A172 (cell line): ENCODE measurements at places on chromosomes 11 and 22.

DNA sequence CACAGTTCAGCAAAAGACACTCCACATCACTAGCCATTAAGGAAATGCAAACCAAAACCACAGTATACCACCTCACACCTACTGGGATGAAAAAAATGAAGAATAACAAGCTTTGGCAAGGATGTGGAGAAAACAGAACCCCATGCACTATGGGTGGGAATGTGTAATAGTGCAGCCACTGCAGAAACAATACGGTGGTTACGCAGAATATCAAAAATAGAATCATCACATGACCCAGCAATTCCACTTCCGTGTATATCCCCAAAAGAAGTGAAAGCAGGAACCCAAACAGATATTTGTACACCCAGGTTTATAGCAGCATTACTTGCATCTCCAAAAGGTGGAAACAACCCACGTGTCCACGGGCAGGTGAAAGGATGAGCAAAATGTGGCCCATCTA lies 20.8 kb downstream of the CARS1 start:
- no peak for DNase-seq

DNA sequence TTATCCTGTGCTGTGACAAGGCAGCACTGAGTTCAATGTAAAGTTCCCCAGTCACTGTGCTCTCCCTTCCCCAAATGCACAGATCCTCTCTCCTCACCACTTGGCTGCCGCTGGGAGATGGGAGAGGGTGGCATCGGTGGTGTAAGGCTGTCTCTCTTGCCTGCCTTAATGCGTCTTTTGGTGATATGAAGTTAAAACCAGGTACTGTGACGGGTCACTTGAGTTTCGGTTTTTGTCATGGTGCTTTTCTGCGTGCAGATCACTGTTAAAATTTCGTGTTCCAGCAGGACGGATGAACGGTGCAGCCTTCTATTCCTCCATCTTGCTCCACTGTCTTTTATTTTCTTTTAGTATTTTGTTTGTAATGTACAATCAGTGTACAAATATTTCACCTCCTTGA lies 18.6 kb downstream of the GLB1L2 start:
- DNase-seq: no peak

DNA sequence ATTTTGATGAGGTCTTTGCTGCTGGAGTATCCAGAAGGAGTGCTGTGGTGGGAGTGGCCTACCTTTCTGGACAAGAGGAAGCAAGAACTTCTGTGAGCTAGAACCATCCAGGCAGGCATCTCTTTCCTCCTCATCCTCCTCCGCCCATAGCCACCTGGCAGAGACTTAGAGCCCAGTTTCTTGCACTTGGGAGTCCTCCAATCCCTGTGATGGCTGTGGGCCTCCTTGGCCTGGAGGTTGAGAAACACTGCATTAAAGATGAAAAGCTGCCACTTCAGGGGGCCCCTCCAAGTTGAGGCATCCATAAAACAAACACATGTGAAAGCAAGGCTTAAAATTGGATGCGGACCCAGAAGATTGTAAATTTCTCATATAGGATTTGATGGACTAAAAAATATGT lies 110.3 kb downstream of the ZBTB16 start:
- DNase-seq: no peak

DNA sequence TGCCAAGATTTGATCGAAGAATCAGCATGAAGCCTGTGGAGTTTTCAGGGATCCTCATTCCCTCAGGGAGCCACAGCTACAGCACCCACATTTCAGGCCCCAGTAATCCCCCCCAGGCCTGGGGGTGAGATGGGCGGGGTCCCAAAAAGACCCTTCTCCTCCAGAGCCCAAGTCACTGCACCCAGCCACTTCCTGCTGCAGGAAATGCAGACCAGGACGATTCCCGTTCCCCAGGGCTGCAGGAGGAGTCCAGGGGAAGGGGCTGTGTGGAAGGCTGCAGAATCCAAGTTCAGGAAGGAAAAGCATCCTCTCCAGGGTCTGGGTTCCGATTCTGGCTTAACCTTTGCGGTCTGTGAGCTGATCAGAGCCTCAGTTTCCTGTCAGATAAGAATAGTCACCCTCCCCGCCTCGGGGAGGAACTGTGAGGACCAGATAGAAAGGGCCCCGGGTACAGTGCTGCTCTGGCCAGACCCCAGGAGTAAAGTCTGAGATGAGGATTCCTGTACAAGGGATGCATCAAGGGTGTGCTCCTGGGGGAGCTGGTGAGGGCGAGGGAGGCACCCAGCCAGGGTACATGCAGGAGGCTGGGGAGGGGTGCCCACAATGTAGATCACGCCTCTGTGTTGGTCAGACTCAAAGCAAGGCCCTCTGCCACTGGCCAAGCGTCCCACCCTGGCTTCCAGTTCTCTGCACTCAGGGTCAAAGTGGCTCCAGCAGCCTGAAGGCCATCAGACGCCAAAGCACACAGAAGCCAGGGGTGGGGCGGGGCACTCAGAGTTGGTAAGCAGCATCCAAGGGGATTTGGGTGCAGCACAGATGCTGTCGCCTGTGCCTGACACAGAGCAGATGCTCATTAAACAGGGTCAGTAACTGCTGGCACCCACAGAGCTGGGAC lies 30.1 kb upstream of the TP53I11 start:
- no peak for DNase-seq

DNA sequence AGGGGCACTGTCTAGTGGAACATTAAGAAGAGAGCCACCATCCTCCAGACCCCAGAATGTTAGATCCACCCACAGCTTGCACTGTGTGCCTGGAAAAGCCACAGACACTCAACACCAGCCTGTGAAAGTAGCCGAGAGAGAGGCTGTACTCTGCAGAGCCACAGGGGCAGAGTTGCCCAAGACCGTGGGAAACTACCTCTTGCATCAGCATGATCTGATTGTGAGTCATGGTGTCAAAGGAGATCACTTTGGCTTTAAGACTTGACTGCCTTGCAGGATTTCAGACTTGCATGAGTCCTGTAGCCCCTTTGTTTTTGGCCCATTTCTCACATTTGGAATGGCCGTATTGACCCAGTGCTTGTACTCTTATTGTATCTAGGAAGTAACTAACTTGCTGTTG lies 115.9 kb upstream of the CCDC179 start:
- DNase-seq: peak; percentile 56

DNA sequence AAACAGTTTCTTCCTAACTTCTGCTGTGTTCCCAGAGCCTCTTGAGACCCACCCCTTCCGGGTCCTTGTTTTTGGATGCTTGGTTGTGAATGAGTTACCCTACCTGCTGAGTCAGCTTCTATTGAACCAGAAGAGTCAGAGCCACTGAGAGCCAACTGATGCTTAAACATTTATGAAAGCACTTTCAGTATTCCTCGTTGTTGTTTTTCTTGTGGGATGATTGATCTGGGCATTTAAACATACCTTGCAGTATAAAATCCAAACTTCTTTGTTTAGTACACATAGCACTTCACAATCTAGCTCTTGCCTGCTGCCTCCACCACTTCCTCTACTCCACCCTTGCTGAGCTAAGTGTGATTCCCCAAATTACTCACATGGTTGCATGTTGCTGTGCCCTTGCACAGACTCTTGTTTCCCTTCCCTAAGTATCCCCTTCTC lies 5.5 kb downstream of the PRSS23 start:
- DNase-seq: no peak

- no peak for DNase-seq
These were observed 474.8 kb upstream of the CCDC90B start for GRCh38 chr11:83760932-83761331.

- DNase-seq: no peak
These were observed 32.8 kb downstream of the CADM1 start for GRCh38 chr11:115471367-115471766.

GRCh38 chr22:37342065-37342464 lies 59.8 kb downstream of the CYTH4 start:
- no peak for DNase-seq

- DNase-seq: peak; percentile 35
These were observed 39.3 kb upstream of the BSX start for GRCh38 chr11:123020968-123021367.

- no peak for DNase-seq
These were observed 29.5 kb downstream of the C11orf58 start for GRCh38 chr11:16767957-16768356.

DNA sequence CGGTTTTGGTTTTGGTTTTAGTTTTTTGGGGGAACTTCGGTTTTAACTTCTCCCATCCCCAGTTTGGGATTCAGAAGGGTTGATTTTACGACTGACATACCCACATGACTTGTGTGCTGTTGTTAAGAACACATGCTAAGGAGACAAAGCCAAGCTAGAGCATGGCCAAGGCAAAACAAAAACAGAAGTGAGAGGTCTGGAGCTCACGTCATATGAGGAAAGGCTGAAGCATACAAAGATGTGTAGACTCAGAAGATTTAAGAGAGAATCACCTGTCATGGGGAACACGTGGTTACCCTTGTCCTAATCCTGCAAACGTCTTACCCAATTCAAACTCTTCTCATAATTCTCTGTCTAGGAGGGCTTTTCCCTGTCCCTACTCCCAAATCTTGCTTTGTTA lies 465.0 kb downstream of the FAM181B start:
- DNase-seq: no peak

DNA sequence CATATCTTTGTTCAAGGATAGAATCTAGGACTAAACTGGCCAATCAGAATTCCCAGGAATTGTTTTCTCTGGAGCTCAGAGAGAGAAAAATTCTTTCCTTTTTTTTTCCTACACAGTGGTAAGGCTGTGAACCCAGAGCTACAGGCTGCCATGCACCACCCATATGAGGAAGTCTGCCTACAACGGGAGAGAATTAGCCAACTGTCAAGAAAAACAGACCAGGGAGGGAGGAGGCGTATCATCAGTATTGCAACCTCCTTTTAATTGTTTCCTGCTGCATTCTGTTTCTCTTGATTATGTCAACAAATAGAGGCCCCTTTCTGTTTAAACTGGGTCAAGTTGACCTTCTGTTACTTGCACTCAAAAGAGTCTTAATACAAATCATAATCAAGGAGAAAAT lies 176.5 kb upstream of the UBASH3B start:
- DNase-seq: no peak

- peak; percentile 43 for DNase-seq
These were observed 3.9 kb downstream of the FRMD8 start for GRCh38 chr11:65390099-65390941.

DNA sequence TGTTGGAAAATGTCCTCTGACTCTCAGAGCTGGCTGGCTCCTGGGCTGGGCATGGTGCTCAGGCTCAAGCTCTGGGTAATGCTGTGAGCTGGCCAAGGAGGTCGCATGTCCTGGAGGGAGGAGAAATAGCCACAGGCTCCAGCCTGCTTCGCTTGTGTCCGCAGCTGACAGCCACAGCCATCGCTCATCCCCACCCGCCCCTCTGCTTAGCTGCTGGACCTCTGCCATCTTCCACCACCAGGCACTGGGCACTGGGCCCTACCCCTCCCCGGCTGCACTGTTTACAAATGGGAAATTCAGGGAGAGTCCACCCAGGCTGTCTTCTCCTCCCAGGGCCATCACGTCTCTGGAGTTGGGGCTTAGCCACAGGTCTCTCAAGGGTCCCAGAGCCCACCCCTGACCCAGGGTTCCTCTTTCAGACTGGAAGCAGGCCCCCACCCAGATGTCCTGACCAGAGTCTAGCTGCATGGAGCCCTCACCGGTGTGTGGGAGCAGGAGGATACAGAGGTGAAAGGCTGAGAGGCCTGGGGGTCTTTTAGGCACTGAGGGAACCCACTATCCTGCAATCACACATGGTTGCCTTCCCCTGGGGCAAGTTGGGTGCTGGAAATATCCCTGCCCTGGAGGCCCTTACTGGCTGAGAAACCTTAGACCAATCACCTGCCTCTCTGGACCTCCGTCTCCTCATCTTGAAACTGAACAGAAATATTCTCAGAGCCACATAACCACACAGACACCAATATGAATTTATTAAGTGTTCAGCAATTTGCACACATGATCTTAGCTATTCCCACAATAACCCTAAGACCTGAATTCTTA lies 62.7 kb downstream of the CD82 start:
- peak; percentile 80 for DNase-seq

DNA sequence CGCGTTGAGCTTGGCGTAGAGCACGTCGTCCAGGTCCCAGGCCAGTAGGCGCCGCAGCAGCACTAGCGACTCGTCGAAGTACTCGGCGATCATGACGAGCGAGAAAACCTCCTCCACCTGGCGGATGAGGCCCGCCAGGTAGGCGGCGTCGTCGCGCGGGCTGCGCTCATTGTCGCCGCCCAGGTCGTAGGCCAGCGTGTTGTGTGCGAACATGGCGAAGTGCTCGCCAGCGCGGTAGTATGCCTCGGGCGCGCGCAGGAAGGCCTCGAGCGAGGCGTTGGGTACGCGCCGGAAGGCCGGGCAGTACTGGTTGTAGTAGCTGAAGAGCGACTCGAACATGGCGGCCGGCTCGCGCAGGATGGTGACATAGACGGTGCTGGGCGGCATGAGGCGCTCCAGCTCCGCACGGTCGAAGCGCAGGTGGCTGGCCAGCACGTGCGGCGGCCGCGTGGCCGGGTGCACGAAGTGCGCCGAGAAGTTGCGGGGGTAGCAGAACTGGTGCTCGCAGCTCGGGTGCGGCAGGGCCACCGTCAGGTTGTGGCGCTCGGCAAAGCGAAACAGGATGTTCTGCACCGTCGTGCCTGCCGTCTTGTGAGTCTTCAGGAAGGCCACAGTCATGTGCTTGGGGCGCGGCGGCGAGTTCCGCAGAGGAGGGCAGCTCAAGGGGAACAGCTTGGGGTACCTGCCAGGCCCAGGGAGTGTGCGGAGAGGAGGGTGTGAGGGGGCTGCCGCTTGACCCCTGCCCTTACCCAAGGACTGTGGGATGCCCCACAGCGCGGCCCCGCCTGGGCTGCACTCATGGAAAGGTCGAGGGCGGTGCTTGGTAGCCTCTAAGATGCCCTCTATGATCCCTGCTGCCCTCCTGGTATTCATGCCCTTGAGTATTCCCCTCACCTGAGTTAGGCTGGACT lies 5.7 kb downstream of the GAL3ST3 start:
- no peak for DNase-seq

DNA sequence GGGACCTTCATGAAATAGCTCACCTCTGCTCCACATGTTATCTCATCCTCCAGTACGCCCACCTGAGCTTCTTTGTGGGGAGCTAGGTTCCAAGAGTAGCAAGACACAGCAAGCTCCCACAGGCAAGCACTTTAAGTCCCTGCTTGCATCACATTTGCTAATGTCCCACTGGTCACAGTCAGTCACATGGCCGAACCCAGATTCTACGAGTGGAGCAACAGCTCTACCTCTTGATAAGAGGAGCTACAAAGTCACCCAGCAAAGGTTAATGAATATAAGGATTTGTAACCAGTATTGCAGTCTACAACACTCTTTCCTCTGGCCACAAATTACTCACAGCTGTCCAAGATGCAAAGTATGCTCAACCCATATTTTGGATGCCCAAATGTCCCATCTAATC lies 15.2 kb upstream of the MS4A15 start:
- no peak for DNase-seq
